ENCODE measurements at places on chromosomes 1 and 21. TPM values are rescaled to one million over a fixed set of nuclear protein-coding genes. Genes with fewer than 3 reads are reported as not detected.

Gene LELP1
- not detected for total RNA-seq

Gene PADI4
- 1.8 TPM for total RNA-seq

Gene DAP3
- total RNA-seq: 78.6 TPM

Gene KIF17
- total RNA-seq: 2.4 TPM

Gene PRAMEF15
- not detected for total RNA-seq

Gene HCRTR1
- total RNA-seq: not detected

Gene PLA2G2F
- not detected for total RNA-seq

Gene KIF26B
- 4.0 TPM for total RNA-seq

Gene ERICH3
- total RNA-seq: not detected

Gene GJA9
- total RNA-seq: not detected

Gene FAM72D
- 2.3 TPM for total RNA-seq

Gene MCOLN2
- not detected for total RNA-seq

Gene KCNT2
- total RNA-seq: 10.5 TPM

Gene HSPA13
- total RNA-seq: 41.3 TPM

Gene UBQLN4
- total RNA-seq: 29.1 TPM

Gene PIK3R3
- 21.5 TPM for total RNA-seq

Gene GJA5
- 15.4 TPM for total RNA-seq

Gene S1PR1
- 28.9 TPM for total RNA-seq

Gene ATP6V1G3
- not detected for total RNA-seq

Gene HSPB7
- 93.7 TPM for total RNA-seq

Gene KRTAP12-2
- not detected for total RNA-seq

Gene DNAI4
- 15.2 TPM for total RNA-seq
